ENCODE measurements at places on chromosomes 12 and 14.

GRCh38 chr12:109686523-109686922 is 27.1 kb upstream of the FAM222A start:
- H3K4me1 ChIP-seq = no peaks in the 10 kb centered on the region
- H3K36me3 ChIP-seq = no peaks in the 10 kb centered on the region
- H3K4me3 ChIP-seq = no peak overlapping the region
- DNase-seq = no peak
- H3K27ac ChIP-seq = no peak overlapping the region

DNA sequence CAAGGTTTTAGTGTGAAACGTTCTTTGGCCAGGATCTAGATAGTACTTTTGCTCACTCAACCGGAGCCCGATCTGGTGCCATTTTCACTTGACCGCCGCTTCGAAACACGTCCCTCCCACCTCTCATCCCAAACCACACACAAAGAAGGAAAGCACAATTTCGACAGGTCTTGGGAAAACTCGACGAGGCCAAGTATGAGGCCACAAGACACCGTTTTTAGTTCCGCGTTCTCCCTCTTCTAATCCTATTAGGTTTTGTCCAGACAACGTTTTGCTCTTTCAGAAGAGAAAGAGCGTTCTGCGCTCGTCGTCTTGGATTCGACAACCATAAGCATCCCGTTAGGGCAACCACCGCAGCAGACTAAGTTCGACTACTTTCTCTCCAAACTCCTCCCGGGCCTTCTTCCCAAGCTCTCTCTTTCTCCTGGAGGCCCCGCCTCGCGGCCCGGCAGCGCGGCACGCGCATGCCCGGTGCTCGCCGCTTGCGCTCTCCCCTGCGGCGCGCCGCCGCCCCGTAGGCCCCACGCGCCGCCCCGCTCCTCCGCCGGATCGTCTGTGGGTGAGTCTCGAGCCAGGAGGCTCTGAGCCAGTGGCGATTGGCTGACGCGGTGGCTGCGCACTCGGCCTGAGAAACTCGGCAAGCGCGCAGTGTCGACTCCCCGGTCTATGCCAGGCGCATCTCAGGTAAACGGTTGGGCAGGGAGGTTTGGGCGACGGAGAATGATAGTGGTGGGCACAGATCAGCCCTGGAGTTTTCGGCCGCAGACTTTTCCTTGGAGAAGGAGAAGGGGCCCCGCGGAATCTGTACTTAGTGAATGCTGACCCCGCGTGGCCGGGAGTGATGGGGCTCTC is at the start of gene MIPOL1:
Gene MIPOL1 (plus strand): TSS at position 517 of the 852 bp plus-strand sequence. CDS start 49,952 bp downstream, outside the sequence.
- DNase-seq = peak; percentile 86
- H3K36me3 ChIP-seq = no peaks in the 10 kb centered on the region
- peak within 1 kb of the TSS; percentile 68 for H3K4me3 ChIP-seq
- peak within 1 kb of the TSS; percentile 86 for H3K27ac ChIP-seq
- H3K27me3 ChIP-seq = no peaks in the 10 kb centered on the region

- peak overlapping the region; percentile 87 for H3K27ac ChIP-seq
- no peaks in the 10 kb centered on the region for H3K27me3 ChIP-seq
- DNase-seq = no peak
- H3K36me3 ChIP-seq = peaks cover 43% of the 10 kb centered on the region
- H3K4me3 ChIP-seq = no peak overlapping the region
Observed at GRCh38 chr14:101881426-101881825, 82.9 kb upstream of the DYNC1H1 start.

- peaks cover 15% of the 10 kb centered on the region for H3K4me1 ChIP-seq
- no peaks in the 10 kb centered on the region for H3K27me3 ChIP-seq
- no peak for DNase-seq
- H3K27ac ChIP-seq = no peak overlapping the region
- H3K4me3 ChIP-seq = no peak overlapping the region
Observed at GRCh38 chr14:89697281-89698060, 257.1 kb downstream of the EFCAB11 start.

GRCh38 chr14:96049932-96050331 is 10.8 kb downstream of the C14orf132 start:
- H3K36me3 ChIP-seq = no peaks in the 10 kb centered on the region
- peaks cover 6% of the 10 kb centered on the region for H3K4me1 ChIP-seq
- H3K27ac ChIP-seq = no peak overlapping the region
- H3K4me3 ChIP-seq = no peak overlapping the region
- DNase-seq = no peak
- H3K27me3 ChIP-seq = peaks cover 9% of the 10 kb centered on the region

DNA sequence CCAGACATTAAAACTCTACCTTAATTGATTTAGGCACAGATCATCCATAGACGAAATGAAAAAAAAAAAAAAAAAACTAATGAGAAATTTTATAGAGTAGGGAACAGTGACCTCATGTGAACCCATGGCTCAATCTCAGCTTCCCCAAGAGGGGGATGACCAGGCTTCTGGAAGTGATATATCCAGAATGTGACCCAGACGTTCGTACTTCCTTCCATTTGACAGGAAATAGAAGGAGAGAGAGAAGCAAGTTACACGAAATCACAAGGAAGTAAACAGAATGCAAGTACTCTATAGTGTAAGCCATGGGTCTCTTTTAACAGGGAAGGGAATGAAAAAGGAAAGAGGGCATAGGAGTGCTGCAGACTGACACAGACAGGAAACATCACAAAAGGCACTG is 10.1 kb downstream of the FOXN3 start:
- H3K4me3 ChIP-seq = no peak overlapping the region
- no peaks in the 10 kb centered on the region for H3K27me3 ChIP-seq

GRCh38 chr14:75196064-75196463 is 19.7 kb upstream of the TMED10 start:
- no peaks in the 10 kb centered on the region for H3K27me3 ChIP-seq
- H3K4me3 ChIP-seq = no peak overlapping the region

- peaks cover 24% of the 10 kb centered on the region for H3K36me3 ChIP-seq
- H3K27me3 ChIP-seq = peaks cover 15% of the 10 kb centered on the region
- peaks cover 17% of the 10 kb centered on the region for H3K4me1 ChIP-seq
- peak; percentile 38 for DNase-seq
Observed at GRCh38 chr12:561908-562593, 101.2 kb downstream of the NINJ2 start.

- no peak overlapping the region for H3K4me3 ChIP-seq
- no peaks in the 10 kb centered on the region for H3K36me3 ChIP-seq
- no peak for DNase-seq
- no peak overlapping the region for H3K27ac ChIP-seq
- no peaks in the 10 kb centered on the region for H3K27me3 ChIP-seq
- peaks cover 2% of the 10 kb centered on the region for H3K4me1 ChIP-seq
Observed at GRCh38 chr14:76304536-76305267, 71.2 kb upstream of the ESRRB start.

DNA sequence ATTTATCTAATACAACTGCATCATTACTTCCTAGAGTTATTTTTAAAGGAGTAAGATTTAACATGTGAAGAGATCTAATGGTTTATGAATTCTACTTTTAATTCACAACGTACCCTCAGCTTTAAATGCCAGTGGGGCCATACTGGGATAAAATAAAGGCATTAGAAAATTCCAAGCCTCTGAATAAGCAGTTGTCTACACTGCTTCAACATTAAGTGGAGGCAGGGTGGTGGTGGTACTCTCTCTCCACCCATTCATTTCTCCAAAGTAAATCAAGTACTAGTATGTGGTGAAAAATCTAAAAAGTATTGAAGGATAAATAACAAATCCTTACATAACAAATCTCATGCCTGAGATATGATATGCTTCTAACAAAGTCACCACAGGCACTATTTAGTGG is 52.4 kb downstream of the FERMT2 start:
- peaks cover 12% of the 10 kb centered on the region for H3K36me3 ChIP-seq
- no peak overlapping the region for H3K27ac ChIP-seq
- peaks cover 65% of the 10 kb centered on the region for H3K4me1 ChIP-seq
- DNase-seq = no peak

- peaks cover 12% of the 10 kb centered on the region for H3K4me1 ChIP-seq
- H3K4me3 ChIP-seq = no peak overlapping the region
- no peaks in the 10 kb centered on the region for H3K27me3 ChIP-seq
- DNase-seq = no peak
- no peaks in the 10 kb centered on the region for H3K36me3 ChIP-seq
Observed at GRCh38 chr12:67415473-67415872, 146.3 kb downstream of the CAND1 start.

- peaks cover 98% of the 10 kb centered on the region for H3K4me1 ChIP-seq
- H3K27me3 ChIP-seq = no peaks in the 10 kb centered on the region
- DNase-seq = peak; percentile 44
- peak overlapping the region; percentile 40 for H3K4me3 ChIP-seq
- peak overlapping the region; percentile 77 for H3K27ac ChIP-seq
Observed at GRCh38 chr14:101836135-101836534, 74.6 kb downstream of the PPP2R5C start.

DNA sequence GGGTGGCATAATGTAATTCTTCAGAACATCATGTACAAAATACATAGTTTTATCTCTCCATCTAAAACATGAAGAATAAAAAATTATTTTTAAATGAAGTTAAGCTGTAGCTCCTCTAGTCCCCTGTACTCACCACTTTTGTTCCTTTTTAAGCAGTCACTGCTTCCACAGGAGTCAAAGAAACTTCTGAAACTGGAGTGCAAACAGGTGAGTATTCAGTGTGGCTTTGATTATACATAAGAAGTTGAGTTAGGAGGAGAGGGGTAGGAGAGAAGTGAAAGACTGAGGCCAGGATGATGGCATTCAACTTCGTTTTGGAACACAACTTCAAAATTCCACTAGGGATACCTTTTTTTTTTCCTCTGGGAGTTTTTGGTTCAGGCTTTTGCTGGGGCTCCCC is 131.4 kb upstream of the CNTN1 start:
- no peaks in the 10 kb centered on the region for H3K4me1 ChIP-seq
- H3K4me3 ChIP-seq = no peak overlapping the region
- H3K27me3 ChIP-seq = no peaks in the 10 kb centered on the region
- no peak for DNase-seq
- H3K27ac ChIP-seq = no peak overlapping the region

- H3K27me3 ChIP-seq = no peaks in the 10 kb centered on the region
- H3K4me1 ChIP-seq = peaks cover 9% of the 10 kb centered on the region
Observed at GRCh38 chr14:33844118-33844517, 106.8 kb downstream of the EGLN3 start.

DNA sequence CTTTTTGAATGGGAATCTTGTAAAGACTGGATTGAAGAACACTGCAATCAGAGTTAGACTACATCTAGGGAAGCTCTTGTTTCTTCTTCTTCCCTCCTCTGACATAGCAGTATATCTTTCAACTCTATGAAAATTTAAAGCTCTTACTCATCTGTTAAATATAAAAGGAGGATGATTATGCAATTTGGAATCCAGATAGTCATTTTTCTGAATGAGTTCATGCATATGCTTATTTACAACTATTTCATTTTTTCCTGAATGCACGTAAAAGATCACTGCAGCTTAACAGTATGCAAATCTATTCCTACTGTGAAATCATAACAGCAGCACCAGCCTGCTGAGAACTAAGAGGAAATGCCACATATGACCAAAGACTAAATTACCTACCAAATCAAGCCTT is 133.5 kb upstream of the TMCC3 start:
- H3K4me1 ChIP-seq = no peaks in the 10 kb centered on the region
- no peak overlapping the region for H3K4me3 ChIP-seq
- H3K27me3 ChIP-seq = peaks cover 30% of the 10 kb centered on the region
- H3K36me3 ChIP-seq = no peaks in the 10 kb centered on the region
- no peak overlapping the region for H3K27ac ChIP-seq

- no peaks in the 10 kb centered on the region for H3K27me3 ChIP-seq
- no peak for DNase-seq
- no peak overlapping the region for H3K4me3 ChIP-seq
- no peaks in the 10 kb centered on the region for H3K36me3 ChIP-seq
- H3K4me1 ChIP-seq = peaks cover 42% of the 10 kb centered on the region
Observed at GRCh38 chr12:39386335-39386734, 56.6 kb downstream of the KIF21A start.

DNA sequence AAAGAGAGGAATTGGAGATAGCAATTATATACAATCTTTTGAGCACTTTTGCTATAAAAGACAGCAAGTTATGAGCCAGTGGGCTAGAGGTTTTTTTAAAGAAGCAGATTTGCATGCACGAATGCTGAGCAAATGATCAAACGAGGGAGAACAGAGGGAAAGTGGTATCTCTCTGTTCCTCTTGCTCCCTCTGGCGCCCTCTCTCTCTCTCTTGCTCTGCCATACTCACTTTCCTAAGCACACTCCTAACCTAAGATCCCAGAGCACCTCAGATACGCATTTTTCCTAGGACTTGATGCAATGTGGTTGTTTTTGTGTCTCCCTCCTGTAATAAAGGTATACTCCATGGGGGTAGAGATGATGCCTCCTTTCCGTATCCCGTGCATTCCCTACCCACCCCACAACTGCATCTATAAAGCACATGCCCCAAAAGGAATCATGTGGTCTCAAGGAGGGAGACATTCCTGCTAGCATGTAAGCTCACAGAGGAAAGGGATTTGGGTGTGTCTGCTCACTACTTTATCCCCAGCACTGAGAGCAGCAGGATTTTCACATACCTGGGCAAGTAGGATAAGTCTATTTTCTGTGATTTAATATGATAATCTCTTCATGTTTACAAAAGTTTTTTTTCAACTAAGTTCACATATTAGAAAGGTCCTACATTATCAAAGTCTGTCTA is 270.2 kb downstream of the SSPN start:
- peaks cover under 1% of the 10 kb centered on the region for H3K36me3 ChIP-seq
- H3K27me3 ChIP-seq = no peaks in the 10 kb centered on the region
- DNase-seq = no peak

DNA sequence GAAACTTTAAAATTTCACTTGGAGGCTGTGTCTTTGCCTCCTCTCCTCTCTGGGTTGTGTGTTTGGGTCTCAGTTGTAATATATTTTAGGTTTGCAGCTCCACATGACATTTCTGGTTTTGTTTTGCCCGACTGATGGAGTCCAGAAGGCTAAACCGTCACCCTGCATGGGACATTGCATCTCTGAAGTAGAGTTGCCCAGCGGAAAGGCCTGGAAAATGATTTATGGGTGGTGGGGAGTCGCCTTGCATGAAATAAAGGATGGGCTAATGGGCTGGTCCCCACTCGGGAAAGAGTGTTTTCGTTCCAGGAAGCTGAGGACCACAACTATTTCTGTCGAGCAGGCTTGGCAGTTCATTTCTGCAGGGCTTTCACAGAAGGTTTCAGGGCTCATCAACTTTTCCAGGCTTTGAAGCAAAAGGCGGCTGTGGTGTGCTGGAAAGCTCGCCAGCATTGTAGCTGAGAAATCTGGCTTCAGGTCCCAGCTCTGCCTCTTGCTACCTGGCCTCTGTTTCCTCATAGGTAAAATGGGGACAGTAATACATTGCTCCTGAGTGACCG is 74.8 kb upstream of the GSC start:
- no peaks in the 10 kb centered on the region for H3K36me3 ChIP-seq
- DNase-seq = no peak
- H3K27me3 ChIP-seq = peaks cover 11% of the 10 kb centered on the region
- no peak overlapping the region for H3K27ac ChIP-seq
- no peaks in the 10 kb centered on the region for H3K4me1 ChIP-seq

GRCh38 chr12:99911081-99911480 is 73.7 kb downstream of the ANKS1B start:
- H3K27ac ChIP-seq = peak overlapping the region; percentile 28
- DNase-seq = no peak
- H3K36me3 ChIP-seq = no peaks in the 10 kb centered on the region

- no peak overlapping the region for H3K4me3 ChIP-seq
- H3K4me1 ChIP-seq = no peaks in the 10 kb centered on the region
- peaks cover 86% of the 10 kb centered on the region for H3K36me3 ChIP-seq
Observed at GRCh38 chr12:123744836-123745235, 17.3 kb upstream of the DNAH10 start.

- no peak overlapping the region for H3K27ac ChIP-seq
- H3K36me3 ChIP-seq = no peaks in the 10 kb centered on the region
- DNase-seq = no peak
- no peaks in the 10 kb centered on the region for H3K4me1 ChIP-seq
- H3K27me3 ChIP-seq = no peaks in the 10 kb centered on the region
Observed at GRCh38 chr12:19110221-19110940, 19.2 kb upstream of the PLEKHA5 start.

GRCh38 chr14:98937712-98938505 is 334.1 kb downstream of the BCL11B start:
- H3K36me3 ChIP-seq = no peaks in the 10 kb centered on the region
- DNase-seq = no peak
- no peak overlapping the region for H3K27ac ChIP-seq
- peaks cover 65% of the 10 kb centered on the region for H3K27me3 ChIP-seq

Measured in left ventricle myocardium inferior (tissue), 1 donor.